ENCODE measurements at places on chromosomes 12 and 14. TPM values are rescaled to one million over a fixed set of nuclear protein-coding genes. Genes with fewer than 3 reads are reported as not detected.

Gene SCNN1A
- polyA plus RNA-seq, result 3.7 TPM

GRCh38 chr14:68278576-68279436, 459.2 kb downstream of the RAD51B start:
- no peak for DNase-seq

DNA sequence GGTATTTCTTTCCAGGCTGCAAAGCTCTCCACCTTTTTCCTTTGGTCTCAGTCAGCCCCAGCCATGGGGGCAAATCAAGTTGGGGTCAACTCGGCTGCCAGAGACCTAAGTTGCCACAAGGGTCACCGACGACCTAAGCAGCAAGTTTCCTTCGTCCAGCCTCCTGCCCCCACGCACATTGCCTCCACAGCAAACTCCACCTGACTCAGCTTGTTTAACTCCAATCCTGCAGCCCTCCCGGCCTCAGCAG, 767 bp upstream of the KCNMB4 start:
- DNase-seq, result no peak

GRCh38 chr12:98220636-98221035, 294.8 kb upstream of the TMPO start:
- DNase-seq, result no peak

GRCh38 chr12:108495054-108495453, 20.0 kb upstream of the FICD start:
- no peak for DNase-seq

GRCh38 chr12:21566223-21566906, 38.3 kb downstream of the GYS2 start:
- no peak for DNase-seq

Gene SLC25A21
- polyA plus RNA-seq, result 1.4 TPM

GRCh38 chr12:56374726-56375597, 12.3 kb upstream of the APOF start:
- no peak for DNase-seq

Gene A2ML1
- 0.72 TPM for polyA plus RNA-seq

GRCh38 chr14:59123531-59123930, 64.9 kb upstream of the DAAM1 start:
- DNase-seq, result no peak

Gene BDKRB2
- polyA plus RNA-seq, result 1.1 TPM

- DNase-seq, result no peak
Measured at GRCh38 chr14:65517635-65518542, 105.4 kb downstream of the FUT8 start.

GRCh38 chr12:17618831-17619230, 471.2 kb downstream of the RERGL start:
- DNase-seq, result no peak

DNA sequence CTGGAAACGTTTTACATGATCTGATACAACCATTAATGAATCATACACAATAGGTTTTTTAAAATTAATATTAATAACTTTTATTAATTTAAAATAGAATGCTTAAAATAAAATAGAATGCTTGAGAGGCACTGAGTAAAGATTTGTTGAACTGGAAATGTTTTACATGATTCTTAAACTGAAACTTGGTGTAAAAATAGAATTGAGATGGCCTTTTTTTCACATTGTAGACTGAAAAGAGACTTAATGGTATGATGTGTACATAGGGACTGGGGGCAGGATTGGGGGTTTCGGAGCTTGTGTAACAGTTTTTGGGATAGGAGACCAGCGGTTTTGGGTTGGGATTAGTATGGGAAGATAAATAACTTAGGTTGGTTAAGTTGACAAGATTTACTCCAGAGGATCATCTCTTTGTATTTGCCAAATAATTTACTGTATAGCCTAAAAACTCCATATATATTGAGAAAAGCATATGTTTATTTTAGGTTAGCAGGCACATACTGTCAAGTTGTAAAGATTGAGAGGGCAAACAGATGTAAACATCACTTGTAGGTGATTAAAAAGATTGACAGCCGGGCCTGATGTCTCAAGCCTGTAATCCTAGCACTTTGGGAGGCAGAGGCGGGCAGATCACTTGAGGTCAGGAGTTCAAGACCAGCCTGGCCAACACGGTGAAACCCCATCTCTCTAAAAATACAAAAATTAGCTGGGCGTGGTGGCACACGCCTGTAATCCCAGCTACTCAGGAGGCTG, 2.0 kb upstream of the ZNF410 start:
- DNase-seq, result no peak

All from left lung (tissue), 14 donors.